Mesothelial cell of epicardium (in vitro differentiated cells): ENCODE measurements at places on chromosomes 3 and 15. TPM values are rescaled to one million over a fixed set of nuclear protein-coding genes. Genes with fewer than 3 reads are reported as not detected.

DNA sequence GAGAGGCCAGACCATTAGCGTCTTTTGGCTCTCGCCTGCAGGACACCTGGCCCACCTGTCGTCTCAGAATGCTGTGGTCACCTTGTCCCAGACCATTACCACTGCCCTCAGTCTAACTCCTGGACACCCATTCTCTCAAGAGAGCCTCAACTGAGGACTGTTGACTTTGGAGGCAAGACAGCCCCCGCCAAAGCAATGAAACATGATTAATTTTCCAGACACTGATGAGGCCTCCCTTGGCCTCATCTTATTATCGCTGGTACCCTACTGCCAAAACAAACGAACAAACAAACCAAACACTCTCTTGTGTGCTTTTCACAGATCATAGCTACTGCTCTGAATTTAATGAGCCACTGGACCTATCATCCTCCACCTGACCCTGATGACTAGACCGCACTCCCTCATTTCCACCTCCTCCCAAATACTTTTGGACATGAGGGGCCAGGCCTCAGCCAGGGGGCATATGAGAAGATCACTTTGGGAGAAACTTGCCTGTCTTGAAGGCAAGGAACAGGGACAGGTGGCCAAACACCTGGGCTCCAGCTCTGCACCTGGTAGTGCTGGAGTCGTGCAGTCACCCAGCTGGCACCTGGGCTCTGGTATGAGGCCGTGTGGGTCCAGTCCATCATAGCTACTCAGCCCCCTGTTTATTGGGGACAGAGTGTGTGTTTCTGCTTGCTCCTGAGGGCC, 27.6 kb downstream of the ALS2CL start:
- H3K36me3 ChIP-seq: no peaks in the 10 kb centered on the region
- peak; percentile 29 for DNase-seq
- H3K27me3 ChIP-seq: no peaks in the 10 kb centered on the region
- H3K4me3 ChIP-seq: no peak overlapping the region

DNA sequence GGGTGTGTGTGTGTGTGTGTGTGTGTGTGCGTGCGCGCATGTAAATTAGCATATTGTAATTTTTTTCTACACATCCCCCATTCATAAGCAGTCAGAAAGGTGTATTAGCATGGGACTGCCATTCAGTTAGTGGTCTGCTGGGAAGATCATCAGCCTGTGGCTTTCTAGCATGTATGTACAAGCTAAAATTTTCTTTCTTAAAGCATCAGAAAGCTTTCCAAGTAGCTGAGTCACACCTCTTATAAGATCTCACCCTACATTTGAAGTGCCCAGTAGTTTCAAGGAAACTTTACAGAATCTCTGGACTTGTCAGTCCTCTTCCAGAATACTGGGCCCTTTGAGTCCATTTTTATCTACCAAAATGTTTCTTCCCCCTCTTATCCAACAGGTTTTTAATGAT, 411.4 kb upstream of the TPRG1 start:
- H3K27me3 ChIP-seq: no peaks in the 10 kb centered on the region
- H3K36me3 ChIP-seq: peaks cover 7% of the 10 kb centered on the region
- no peak overlapping the region for H3K27ac ChIP-seq
- peaks cover 3% of the 10 kb centered on the region for H3K4me1 ChIP-seq

DNA sequence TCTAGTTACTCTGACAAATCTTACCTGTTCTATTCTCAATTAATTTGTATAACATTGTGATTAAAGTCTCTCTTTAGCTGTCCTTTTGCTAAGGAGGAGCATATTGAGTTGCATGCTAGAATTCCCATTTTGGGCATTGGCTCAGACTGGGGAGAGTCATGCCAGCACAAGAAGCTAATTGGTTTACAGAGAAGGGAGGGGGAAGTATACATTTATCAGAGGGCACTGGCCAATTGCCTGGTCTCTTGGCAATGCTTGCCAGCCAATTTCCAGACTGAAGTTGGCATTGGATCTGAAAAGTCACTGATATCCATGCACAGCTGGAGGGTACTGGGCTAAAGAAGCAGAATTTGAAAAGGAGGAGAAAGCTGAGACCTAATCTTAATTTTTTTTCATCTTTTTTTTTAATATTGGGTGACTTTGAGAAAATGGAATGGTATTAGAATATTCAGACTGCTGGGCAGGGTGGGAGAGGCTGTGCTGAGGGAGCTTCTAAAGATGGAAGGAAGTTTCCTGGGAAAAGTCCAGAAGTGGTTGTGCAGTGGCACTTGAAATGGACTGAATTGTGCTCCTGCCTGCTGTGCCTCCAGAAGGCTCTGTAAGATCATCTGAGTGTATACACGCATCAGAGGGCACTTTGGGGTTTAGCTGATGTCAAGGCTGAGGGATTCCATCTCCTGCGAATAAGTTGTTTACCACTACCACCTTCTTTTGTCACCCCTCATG, 365.2 kb upstream of the DPH6 start:
- no peak overlapping the region for H3K27ac ChIP-seq
- no peak overlapping the region for H3K4me3 ChIP-seq
- peaks cover 7% of the 10 kb centered on the region for H3K4me1 ChIP-seq
- no peaks in the 10 kb centered on the region for H3K27me3 ChIP-seq

DNA sequence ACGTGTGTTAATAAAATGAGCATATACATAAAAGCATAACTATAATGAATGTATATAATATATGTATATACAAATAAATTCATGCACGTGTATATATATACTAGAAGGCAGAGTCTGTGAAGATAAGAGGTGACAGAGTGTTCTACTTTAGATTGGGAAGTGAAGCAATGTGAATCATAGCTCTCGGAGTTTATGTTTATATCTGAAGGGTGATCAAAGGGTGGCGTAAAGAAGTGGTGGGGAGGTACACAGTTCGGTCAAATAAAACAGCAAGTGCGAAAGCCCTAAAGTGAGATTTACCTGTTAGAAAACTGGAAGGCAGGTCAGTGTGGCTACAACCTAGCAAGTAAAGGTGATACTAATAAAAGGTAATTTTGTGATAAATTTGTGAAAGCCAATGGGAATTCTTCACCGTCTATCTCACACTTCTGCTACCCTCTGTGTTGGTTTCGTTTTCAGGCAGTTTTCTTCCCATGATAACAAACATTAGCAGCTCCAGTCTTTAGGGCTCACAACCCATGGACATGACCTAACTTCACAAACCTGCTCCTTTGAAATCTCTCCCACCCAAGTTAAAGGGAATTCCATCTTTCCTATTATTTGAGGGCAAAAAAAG, 46.7 kb upstream of the BCHE start:
- DNase-seq: no peak
- H3K27ac ChIP-seq: no peak overlapping the region
- H3K4me3 ChIP-seq: no peak overlapping the region
- H3K4me1 ChIP-seq: no peaks in the 10 kb centered on the region

The FBXO40 gene
- total RNA-seq: not detected in 3 replicates

The UNC13C gene
- 2.7 to 2.8 TPM (median 2.7 TPM) in 3 replicates for total RNA-seq
